ENCODE measurements at places on chromosomes 7 and 10.
A peak's percentile ranks its signal among the peaks of the same experiment; 100 is the strongest.

DNA sequence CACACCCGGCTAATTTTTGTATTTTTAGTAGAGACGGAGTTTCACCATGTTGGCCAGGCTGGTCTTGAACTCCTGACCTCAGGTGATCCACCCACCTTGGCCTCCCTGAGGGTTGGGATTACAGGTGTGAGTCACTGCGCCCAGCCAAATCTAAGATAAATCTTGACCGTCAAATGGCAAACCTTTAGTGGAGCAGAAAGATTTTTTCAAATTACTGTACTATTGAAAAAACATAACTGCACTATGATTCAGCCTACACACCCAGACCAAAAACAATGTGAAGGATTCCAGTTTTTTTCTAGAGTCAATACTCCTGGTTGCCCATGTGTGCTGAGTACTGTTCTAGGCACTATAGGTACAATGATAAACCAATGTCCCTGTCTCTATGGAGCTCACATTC lies 33.9 kb upstream of the SVIL start:
- no peak overlapping the region for H3K27ac ChIP-seq
- H3K4me3 ChIP-seq: no peak overlapping the region
- H3K4me1 ChIP-seq: no peaks in the 10 kb centered on the region
- no peaks in the 10 kb centered on the region for H3K27me3 ChIP-seq

DNA sequence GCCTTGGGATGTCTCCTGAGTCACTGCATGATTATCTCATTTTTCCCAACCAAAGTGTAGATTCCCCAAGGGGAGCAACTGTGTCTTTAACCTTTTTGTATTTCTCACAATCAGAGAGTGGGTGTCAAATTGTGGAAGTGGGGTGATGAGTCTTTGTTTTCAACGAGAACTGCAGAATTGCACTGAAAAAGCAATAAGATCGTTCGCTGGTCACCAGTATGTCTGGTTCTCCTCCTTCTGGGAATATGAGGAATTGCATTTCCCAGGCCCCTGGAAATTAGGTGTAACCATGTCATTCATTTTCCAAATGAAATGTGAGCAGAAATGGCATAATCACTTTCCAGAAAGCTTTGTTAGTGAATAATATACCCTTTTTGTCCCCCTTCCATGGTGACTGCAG lies 326.9 kb downstream of the GPAM start:
- no peaks in the 10 kb centered on the region for H3K4me1 ChIP-seq
- no peaks in the 10 kb centered on the region for H3K27me3 ChIP-seq
- H3K36me3 ChIP-seq: no peaks in the 10 kb centered on the region
- H3K4me3 ChIP-seq: no peak overlapping the region
- H3K27ac ChIP-seq: no peak overlapping the region

GRCh38 chr7:34939175-34939574 lies 98.1 kb downstream of the DPY19L1 start:
- no peak overlapping the region for H3K4me3 ChIP-seq
- no peaks in the 10 kb centered on the region for H3K27me3 ChIP-seq
- H3K36me3 ChIP-seq: peaks cover 4% of the 10 kb centered on the region
- H3K27ac ChIP-seq: no peak overlapping the region
- H3K4me1 ChIP-seq: peaks cover 3% of the 10 kb centered on the region
- no peak for DNase-seq

DNA sequence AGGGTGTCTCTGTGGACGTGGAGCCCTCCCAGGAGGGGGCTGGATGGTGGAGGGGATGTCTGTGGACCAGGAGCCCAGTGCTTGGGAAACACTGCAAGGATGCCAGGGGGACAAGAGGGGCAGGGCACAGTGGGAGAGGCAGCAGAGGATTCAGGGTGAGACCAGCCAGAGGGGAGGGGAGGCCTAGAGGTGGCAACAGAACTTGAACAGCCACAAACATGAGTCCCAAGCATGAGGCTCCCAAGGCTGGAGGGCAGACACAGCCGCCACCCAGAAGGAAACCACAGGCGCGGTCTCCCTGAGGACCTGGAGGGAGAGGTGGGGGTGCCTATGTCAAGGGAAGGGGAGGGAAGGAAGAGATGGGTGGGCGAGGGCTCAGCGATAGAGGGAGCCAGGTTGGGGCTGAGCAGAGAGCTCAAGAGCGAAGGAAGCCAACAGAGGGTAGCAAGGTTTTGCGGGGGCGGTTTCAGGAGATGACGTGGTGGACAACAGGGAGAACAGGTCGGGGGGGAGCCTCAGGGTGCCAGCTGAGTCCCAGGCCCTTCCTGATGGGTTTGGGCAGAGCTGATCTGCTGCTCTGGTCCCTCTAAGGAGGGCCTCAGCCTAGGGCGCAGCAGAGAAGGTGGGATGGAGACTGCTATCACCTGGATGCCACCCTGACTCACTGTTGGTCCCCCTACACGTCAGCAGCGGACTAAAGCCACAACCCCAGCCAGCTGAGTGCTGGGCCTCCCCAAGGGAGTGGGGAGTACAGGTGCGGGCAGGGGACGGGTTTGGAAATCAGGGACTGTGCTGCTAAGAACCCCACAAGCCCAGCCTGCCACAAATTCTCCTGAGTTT lies 6.7 kb upstream of the PILRA start:
- peak overlapping the region; percentile 71 for H3K27ac ChIP-seq
- no peaks in the 10 kb centered on the region for H3K27me3 ChIP-seq
- H3K4me1 ChIP-seq: peaks cover 23% of the 10 kb centered on the region
- DNase-seq: no peak
- H3K4me3 ChIP-seq: no peak overlapping the region

DNA sequence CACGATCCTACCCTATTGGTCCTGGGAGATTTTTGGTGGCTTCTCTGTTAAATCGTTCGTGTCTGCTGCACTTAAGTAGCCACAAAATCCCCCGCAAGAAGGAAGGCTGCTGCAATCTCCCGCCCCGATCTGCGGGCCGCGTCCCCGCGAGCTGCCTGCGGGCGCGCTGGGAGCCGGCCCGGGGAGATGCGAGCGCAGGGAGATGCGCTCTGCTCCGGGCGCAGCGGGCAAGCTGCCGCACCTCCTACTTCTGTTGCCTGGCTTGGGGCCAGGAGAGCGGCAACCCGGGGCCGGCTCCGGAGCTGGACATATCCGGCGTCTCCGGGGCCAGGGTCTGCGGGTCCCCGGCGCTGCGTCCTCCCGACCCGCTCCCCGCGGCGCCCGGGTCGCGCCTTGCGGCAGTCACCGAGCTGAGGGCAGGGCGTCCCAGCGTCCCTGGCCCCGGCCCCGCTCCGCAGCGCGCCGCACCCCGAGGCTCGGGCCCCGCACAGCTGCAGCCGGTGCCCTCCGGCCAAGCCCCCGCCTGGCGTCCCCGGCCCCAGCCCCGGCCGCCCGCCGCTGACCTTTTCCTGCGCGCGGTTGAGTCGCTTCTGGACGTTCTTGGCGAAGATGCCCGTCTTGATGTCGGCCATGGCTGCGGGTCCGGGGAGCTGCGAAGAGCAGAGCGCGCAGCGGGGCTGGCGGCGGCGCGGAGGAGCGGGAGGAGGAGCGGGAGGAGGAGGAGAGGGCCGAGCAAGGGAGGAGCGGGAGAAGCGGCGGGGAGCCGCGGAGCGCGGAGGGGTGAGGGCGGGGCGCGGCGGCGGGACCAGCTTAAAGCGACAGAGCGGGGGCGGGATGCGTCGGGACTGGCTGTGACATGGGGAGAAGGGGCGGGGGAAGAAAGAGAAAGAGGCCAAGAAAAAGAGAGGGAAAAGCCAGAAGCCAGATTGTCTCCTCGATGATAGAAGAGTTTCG lies at the start of gene AMPH:
AMPH (minus strand) TSS at position 654 of the 954 bp plus-strand sequence; CDS start at position 632, 22 bp downstream.
- no peak within 1 kb of the TSS for H3K27ac ChIP-seq
- H3K27me3 ChIP-seq: peaks cover 43% of the 10 kb centered on the region
- H3K4me3 ChIP-seq: peak within 1 kb of the TSS; percentile 53
- H3K4me1 ChIP-seq: peaks cover 4% of the 10 kb centered on the region
- H3K36me3 ChIP-seq: no peaks in the 10 kb centered on the region

- no peak for DNase-seq
- H3K4me3 ChIP-seq: no peak overlapping the region
- H3K36me3 ChIP-seq: no peaks in the 10 kb centered on the region
- peaks cover 4% of the 10 kb centered on the region for H3K27me3 ChIP-seq
- H3K27ac ChIP-seq: no peak overlapping the region
These were observed 41.0 kb upstream of the C10orf120 start for GRCh38 chr10:122740640-122741039.

- no peak for DNase-seq
- H3K4me3 ChIP-seq: no peak overlapping the region
- H3K36me3 ChIP-seq: no peaks in the 10 kb centered on the region
- H3K4me1 ChIP-seq: no peaks in the 10 kb centered on the region
These were observed 24.7 kb upstream of the FEZF1 start for GRCh38 chr7:122329145-122329802.

DNA sequence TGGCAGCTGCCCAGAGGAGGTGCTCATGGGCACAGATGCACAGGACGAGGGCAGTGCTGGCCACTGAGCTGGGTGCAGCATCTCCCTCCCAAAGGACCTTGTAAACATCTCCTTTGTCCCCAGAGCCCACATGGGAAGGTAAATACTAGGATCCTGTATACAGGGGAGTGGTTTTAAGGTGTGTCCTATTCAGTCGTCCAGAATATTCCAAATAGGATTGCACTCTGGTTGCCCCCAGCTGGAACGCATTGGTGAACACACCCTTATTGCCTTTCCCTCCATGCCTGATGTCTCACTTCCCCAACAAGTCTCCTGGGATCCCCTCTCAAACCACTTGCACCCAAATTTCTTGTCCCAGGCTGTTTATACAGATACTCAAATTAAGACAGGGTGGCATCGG lies 152.0 kb upstream of the PCBD1 start:
- no peaks in the 10 kb centered on the region for H3K4me1 ChIP-seq
- no peak overlapping the region for H3K27ac ChIP-seq
- no peaks in the 10 kb centered on the region for H3K27me3 ChIP-seq
- H3K4me3 ChIP-seq: no peak overlapping the region
- no peak for DNase-seq
- no peaks in the 10 kb centered on the region for H3K36me3 ChIP-seq

DNA sequence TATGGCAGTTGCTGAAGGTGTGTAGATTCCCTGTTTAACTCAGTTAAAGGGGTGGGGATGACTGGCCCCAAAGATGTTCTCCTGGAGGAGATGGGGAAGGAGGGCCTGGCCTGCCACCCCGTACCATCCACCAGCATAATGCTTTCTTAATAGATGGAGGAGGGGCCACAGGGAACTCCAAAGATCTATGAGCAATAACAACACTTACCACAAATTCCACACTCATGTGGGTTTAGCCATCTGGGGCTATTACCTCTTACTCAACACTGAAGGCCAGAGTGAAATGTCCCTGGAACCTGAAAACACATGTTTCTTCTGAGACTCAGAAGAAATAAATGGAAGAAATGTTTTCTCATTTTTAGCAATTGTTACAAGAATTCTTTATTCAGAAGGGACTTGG lies 259.0 kb downstream of the CXCL12 start:
- H3K4me3 ChIP-seq: no peak overlapping the region
- H3K27ac ChIP-seq: no peak overlapping the region
- H3K27me3 ChIP-seq: no peaks in the 10 kb centered on the region
- DNase-seq: no peak
- no peaks in the 10 kb centered on the region for H3K36me3 ChIP-seq

DNA sequence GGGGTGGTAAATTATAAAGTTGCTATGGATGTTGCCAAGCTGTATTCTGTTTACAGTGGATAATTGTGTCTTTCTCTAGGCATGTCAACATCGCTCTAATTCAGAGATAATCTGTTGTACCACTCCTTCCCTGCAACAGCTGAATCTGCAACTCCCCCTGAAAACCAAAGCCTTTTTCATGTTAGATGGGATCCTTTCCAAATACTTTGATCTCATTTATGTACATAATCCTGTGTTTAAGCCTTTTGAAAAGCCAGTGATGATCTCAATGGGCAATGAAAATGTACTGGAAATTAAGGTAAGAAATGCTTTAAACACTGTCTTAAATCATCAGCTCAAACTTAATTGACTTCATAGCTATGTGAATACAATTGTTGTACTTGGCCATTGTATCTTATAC lies 91.0 kb downstream of the MET start:
- no peak overlapping the region for H3K4me3 ChIP-seq
- no peak for DNase-seq
- H3K27me3 ChIP-seq: peaks cover 14% of the 10 kb centered on the region
- no peak overlapping the region for H3K27ac ChIP-seq
- no peaks in the 10 kb centered on the region for H3K36me3 ChIP-seq
- no peaks in the 10 kb centered on the region for H3K4me1 ChIP-seq

DNA sequence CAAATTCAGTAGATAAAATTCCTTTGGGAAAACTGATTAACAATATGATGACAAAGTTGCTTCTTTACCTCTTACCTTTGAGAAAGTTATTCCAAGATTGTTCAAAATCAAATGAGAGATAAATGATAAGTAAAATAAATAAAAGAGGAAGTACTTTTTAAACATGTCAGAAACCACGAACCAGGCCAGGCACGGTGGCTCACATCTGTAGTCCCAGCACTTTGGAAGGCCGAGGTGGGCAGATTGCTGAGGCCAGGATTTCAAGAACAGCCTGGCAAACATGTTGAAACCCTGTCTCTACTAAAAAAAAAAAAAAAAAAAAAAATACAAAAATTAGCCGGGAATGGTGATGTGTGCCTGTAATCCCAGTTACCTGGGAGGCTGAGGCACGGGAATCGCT lies 296.6 kb downstream of the HGF start:
- no peak for DNase-seq
- H3K36me3 ChIP-seq: no peaks in the 10 kb centered on the region
- no peak overlapping the region for H3K27ac ChIP-seq
- H3K27me3 ChIP-seq: no peaks in the 10 kb centered on the region
- H3K4me1 ChIP-seq: no peaks in the 10 kb centered on the region
- H3K4me3 ChIP-seq: no peak overlapping the region

GRCh38 chr7:114531326-114531725 lies 116.7 kb downstream of the FOXP2 start:
- H3K36me3 ChIP-seq: no peaks in the 10 kb centered on the region
- H3K4me3 ChIP-seq: no peak overlapping the region
- no peak overlapping the region for H3K27ac ChIP-seq
- H3K4me1 ChIP-seq: no peaks in the 10 kb centered on the region

GRCh38 chr7:105649727-105650381 lies 68.6 kb upstream of the EFCAB10 start:
- no peak overlapping the region for H3K27ac ChIP-seq
- no peaks in the 10 kb centered on the region for H3K27me3 ChIP-seq
- peaks cover 8% of the 10 kb centered on the region for H3K36me3 ChIP-seq
- peaks cover 18% of the 10 kb centered on the region for H3K4me1 ChIP-seq

DNA sequence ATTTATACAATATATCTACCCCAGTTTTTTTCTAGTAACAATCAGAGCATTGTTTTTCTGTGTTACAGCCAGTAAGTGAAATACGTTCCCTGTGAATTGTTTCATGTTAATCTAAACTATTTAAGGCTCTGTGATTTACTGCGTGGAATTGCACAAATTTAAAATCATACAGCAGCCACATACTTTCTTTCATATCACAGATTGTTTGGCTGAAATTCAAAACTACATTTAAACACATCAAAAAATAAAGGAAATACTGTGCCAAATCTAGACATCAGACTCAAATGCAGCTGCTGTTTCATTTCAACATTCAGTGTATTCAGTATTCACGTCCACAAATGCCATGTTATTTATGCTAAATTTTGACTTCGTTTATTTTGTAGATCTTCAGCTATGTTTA lies 242.6 kb upstream of the HGF start:
- no peak overlapping the region for H3K27ac ChIP-seq
- no peak overlapping the region for H3K4me3 ChIP-seq
- no peaks in the 10 kb centered on the region for H3K36me3 ChIP-seq

All from activated T-helper 2 cell treated with anti-CD3 and anti-CD28 coated beads, Interferon-gamma antibody, Interleukin-2, Interleukin-4, amounts not matched to agents 10 μg/mL and 5 μg/mL and 100 μg/mL, durations not matched to agents 14 hours and 24 hours and 36 hours (primary cell).